Nucleus accumbens (tissue), 56 donors: ENCODE measurements at places on chromosomes 4 and X.

GRCh38 chr4:102402223-102402622 is 56.9 kb upstream of the SLC39A8 start:
- no peak for DNase-seq

- no peak for DNase-seq
Measured at GRCh38 chrX:109958266-109958665, 44.6 kb upstream of the TMEM164 start.

DNA sequence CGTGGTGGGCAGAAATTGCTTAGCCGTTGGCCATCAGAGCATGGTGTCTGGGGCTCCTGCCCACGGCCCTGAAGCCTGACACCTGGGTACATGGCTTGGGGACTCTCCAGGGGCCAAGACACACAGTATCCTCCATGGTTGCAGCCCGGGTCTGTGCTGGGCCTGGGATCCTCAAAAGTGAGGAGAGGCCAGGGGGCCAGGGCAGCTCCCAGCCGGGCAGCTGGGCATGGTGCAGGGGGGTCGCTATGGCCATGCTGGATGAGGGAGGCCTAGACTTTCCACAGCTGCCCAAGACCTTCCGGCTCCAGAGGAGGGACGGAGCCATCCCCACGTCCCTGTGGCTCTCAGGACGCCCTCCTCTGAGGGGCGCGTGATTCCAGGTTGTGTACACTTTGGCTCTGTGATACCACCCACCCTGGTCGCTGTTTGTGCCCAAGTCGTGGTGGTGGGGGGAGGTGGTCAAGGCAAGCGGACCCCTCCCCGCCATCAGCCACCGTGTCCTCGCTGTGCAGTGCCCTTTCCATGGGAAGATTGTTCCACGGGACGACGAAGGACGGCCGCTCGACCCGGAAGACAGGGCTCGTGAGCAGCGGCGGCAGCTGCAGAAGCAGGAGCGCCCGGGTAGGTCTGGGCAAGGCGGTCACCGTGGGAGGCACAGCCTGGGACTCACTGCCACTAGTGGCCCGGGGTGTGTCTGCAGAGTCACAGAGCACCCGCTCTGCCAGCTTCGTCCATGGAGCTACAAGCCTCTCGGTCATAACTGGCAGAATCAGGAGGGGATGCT is 25.7 kb downstream of the NKX1-1 start:
- no peak for DNase-seq

GRCh38 chr4:147311956-147312355 is 168.9 kb upstream of the EDNRA start:
- no peak for DNase-seq

DNA sequence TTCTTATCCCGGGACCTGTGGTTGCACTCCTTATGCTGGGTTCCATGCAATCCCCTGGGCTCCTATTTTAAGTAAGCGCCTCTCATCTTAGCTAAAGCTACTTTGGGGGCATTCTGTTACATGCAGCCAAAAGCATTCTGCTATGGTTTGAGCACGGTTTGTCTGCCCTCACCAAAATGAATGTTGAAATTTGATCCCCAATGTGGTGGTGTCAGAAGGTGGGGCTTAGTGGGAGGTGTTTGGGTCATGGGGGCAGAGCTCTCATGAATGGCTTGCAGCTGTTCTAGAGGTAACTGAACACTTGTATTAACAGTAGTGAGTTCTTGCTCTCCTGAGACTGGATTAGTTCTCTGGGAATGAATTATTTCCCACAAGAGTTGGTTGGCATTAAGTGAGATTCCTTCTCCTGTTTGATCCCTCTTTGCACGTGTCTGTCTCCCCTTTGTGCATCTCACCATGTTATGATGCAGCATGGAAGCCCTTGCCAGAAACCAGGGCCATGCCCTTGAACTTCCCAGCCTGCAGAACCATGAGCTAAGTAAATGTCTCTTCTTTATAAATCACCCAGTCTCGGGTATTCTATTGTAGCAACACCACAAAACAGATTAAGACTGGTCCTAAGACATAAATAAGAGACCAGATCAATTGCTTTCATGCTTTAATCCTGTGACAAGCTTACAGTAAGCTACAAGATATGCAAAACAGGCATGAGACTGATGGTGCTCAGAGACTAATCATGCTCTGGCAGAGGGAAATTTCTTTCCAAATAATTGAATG is 141.8 kb downstream of the TSPAN5 start:
- DNase-seq, result no peak

GRCh38 chrX:40016749-40017148 is 81.0 kb downstream of the BCOR start:
- no peak for DNase-seq

GRCh38 chr4:123581802-123582201 is 185.2 kb downstream of the SPRY1 start:
- DNase-seq, result no peak

GRCh38 chr4:156829201-156829873 is 142.3 kb downstream of the PDGFC start:
- no peak for DNase-seq

DNA sequence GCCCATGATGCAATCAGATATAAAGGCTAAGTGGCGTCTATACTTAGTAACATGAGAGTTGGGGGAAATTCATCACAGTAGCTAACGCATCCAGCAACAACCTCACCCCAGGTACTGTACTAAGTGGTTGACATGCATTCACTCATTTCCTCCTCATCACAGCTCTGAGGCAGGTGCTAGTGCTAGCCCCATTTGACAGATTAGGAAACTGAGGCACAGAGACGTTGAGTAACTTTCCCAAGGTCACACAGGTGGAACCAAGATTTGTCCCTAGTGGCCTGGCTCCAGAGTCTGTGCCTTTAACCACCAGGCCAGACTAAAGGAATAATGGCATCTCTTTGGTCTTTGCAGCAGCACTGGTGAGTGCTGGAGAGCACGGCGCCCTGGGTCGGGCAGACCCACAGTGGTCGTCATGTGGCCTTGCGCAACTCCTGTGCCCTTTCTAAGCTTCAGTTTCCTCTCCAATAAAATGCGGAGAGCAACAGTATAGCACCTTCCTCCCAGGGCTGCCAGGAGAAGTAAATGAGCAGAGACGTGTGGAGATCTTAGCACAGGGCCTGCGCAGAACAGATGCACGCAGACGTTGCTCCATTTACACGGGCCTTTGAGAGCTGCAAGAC is 186.4 kb downstream of the BCOR start:
- no peak for DNase-seq

DNA sequence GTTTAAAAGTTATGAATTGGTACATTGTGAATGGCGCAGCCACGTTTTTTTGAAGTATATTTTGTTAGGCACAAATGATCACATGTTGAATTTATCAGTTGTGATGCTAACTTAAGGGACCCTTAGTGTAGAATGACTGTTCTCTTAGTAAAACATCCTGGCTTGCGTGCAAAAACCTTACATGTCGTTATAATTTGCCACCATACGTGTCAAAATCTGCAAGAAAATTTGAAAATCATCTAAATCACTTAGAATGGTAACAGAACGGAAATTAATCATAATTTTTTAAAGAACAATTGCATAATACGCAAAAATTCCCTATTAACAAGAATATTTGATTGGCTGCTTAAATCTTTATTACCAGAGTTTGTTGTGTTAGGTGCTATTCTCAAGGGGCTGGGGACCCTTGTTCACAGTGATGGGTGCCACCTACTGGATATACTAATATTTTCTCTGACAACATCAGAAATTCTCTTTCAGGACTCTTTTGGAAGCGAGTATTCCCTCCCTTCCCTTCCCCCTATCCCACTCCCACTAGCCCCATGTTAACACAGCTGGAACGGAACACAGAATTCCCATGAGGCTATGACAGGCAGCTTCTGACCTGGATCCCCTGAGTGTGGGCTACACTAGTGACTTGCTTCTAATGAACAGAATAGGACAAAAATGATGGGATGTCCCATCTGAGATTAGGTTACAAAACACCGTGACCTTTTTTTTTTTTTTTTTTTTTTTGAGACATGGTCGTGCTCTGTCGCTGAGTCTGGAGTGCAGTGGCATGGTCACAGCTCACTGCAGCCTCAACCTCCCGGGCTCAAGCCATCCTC is 71.8 kb downstream of the SUPT20HL2 start:
- DNase-seq, result peak; percentile 1

DNA sequence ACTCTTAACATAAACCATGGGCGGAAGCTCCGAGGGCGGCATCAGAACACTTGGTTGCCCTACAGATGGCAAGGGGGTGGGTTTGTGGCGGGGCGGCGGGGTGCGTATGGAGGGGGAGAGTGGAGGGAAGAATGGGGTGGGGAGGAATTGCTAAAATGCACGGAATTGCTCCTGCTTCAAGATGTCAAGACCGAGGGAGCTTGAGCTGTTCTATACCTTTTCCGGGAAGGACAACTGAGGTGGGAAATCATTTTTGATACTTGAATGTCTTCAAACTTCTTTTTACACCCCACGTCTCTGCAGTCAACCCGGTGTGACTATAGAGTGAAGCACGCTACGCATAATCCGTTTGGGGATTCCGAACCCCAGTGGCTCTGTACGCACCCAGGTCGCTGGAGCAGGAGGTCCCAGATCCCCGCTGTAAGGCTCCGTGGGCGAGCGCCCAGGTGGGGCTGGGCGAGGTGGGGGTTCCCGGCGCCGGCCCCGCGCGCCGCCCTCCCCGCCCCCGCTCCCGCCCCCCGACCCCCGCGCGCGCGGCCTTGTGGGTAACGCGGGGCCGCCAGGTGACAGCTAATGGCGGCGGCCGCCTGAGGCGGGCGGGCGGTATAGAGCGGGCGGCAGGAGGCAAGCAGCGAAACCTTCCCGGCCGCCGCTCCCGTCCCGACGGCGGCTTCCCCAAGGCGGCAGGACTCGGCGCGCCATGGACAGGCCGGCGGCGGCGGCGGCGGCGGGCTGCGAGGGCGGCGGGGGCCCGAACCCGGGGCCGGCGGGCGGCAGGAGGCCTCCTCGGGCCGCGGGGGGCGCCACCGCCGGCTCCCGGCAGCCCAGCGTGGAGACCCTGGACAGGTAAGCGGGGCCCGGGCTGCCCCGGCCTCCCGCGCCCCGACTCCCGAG is at the start of gene MTMR1:
TSS of gene MTMR1 (plus strand) at position 566 of the 894 bp plus-strand sequence. CDS start at position 701, 135 bp downstream.
- peak; percentile 1 for DNase-seq

GRCh38 chrX:153925739-153926551 is at the start of gene ARHGAP4:
Gene ARHGAP4 (minus strand): TSS chrX:153926264. CDS start chrX:153926202, 62 bp downstream.
- DNase-seq, result no peak

- DNase-seq, result no peak
Measured at GRCh38 chr4:83197555-83198235, 83.2 kb upstream of the PLAC8 start.

GRCh38 chr4:186201535-186202230 is 10.3 kb downstream of the CYP4V2 start:
- DNase-seq, result no peak

- no peak for DNase-seq
Measured at GRCh38 chrX:108642273-108642628, 94.1 kb downstream of the IRS4 start.

GRCh38 chrX:31331928-31332327 is 260.1 kb upstream of the FTHL17 start:
- DNase-seq, result no peak

DNA sequence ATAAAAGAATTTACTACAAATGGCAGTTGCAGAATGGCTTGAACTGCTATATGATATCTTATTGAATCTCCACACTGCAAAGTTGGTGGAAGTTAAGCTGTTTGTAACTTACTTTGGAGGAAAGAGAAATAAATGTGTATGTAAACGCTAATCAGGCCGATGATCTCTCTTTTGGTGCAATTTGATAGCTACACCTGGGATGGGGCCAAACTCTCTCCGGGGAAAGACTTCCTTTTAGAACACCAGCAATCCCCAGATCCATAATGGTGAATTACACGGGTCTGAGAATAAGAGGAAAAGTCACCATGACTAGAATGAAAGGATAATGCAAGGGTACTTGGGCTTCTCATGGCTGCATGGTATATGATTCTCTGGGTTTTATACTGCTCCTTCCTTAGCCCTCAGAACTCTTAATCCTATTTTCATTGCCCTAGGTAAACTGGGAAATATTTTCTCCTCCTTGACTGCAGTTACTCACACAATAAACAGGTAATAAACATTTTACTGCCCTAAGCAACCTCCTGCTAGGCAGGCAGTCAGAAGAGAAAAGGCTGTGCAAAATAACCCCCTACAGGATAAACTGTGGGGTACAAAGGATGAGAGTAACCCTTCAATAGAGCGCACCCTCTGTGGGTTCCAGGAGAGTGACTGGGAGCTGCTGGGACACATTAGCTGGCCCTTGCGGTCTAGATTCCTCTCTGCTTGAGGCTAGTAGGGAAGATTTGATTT is 109.3 kb downstream of the MGST2 start:
- no peak for DNase-seq

- peak; percentile 18 for DNase-seq
Measured at GRCh38 chrX:44343412-44344141, at the start of gene EFHC2. Gene EFHC2 (minus strand): TSS chrX:44343672. CDS start chrX:44343588, 84 bp downstream.

DNA sequence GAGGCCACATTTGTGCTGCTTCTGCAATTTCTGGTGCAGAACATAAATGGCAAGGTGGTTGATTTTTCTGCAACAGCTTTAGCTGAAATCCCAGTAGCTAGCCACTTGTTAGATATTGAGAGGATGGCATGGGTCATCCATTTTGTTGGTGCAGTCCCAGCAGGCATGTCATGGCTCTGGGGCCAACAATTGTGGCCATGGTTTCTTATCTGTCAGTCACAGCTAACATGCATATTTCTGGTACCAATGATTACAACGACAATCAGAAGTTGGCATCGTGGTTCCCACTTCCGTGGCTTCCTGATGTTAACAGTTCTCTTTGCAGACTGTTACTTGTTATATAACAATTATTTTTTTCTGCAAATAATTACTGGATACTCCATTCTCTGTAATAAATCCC is 42.8 kb upstream of the PRKG2 start:
- no peak for DNase-seq

DNA sequence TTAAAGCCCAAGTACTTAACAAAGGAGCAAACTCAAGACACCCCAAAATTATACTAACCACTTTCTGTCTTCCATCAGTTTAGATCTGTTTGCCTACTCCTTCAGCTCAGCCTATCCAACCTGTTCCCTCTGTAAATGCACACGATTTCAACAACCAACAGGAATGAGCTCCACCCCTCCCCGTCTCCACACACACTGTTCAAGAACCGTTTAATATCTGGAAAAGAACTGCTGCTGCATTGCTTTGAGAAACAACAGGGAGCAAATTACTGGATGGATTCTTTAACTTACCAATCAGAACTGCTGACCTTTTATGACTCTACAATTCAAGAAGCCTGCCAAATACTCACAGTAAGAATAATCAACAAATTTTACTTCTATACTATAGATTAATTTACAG is 87.0 kb downstream of the FBXW7 start:
- DNase-seq, result no peak

GRCh38 chr4:6153874-6154273 is 46.5 kb downstream of the JAKMIP1 start:
- no peak for DNase-seq

DNA sequence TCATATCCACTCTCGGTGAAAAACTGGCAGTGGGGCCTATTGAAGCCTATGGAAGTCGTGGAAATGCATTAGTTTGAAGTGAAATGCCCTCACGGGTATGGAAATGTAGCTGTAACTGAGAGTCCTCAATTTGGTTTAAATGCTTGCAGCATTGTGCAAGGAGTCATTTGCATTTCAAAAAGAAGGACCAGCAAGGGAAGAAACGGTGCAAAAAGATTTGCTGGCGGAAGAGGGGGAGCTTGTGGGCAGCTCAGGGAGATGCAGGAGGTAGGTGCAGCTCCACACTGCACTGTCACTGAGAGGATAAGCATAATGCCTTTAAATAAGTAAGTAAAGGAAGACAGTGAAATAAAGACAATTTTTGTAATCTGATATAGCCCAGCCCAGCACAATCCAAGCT is 400.4 kb upstream of the DIPK2B start:
- DNase-seq, result no peak
